ENCODE measurements at places on chromosomes 3 and 15.
A peak's percentile ranks its signal among the peaks of the same experiment; 100 is the strongest.

- DNase-seq, result no peak
Observed at GRCh38 chr3:53159156-53160060, 1.6 kb upstream of the PRKCD start.

- DNase-seq, result no peak
Observed at GRCh38 chr3:184596886-184597575, 35.4 kb downstream of the EPHB3 start.

DNA sequence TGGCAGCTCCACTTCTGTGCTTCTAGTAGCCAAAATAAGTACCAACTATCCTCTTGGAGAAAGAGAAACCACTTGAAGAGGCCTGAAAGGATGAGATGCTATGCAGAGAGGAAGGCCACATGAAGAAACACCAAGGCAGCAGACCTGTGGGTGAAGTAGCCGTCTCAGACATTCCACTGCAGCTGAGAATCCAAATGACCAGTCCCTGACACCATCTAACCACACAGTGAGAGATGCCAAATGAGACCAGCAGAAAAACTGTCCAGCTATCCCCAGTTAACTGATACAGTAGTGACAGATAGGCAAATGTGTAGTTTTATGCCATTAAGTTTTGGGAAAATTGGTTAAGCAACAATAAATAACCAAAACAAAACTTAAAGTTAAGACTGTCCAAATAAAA is 47.9 kb upstream of the ZSCAN2 start:
- DNase-seq, result no peak

DNA sequence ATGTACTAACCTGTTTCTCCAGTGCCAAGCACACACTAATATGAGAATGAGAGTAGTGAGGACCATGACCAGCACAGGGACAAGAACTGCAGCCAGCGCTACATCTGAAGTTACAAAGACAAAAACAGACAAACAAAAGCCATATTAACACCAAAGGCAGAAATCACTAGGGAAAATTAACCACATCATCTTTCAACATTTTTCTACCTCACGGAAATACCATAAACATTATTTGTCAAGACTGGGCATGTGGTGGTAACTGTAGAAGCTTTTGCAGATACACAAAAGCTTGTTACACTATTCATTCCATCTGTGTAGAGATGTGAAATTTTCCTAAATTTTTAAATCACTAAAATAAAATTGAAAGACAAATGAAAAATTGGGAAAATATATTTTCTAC is 44.9 kb downstream of the ST3GAL6 start:
- DNase-seq, result no peak

DNA sequence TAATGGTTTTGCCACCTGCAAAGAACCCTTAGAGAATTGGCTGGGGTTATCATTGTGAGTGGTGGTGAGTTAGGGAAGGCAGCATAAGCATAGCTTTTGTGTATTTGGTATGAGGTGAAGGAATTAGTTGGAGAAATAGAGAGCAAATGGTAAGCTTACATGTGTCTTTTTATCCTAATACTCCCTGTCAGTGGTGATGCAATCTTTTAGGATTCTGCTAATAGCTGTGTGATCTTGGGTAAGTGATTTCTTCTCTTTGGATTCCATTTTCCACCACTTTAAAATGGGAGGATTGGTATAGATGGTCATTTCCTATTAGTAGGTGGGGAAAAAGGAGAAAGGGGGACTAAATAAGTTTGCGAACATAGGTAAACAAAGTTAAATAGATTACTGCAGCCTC is 30.9 kb downstream of the PIAS1 start:
- no peak for DNase-seq

DNA sequence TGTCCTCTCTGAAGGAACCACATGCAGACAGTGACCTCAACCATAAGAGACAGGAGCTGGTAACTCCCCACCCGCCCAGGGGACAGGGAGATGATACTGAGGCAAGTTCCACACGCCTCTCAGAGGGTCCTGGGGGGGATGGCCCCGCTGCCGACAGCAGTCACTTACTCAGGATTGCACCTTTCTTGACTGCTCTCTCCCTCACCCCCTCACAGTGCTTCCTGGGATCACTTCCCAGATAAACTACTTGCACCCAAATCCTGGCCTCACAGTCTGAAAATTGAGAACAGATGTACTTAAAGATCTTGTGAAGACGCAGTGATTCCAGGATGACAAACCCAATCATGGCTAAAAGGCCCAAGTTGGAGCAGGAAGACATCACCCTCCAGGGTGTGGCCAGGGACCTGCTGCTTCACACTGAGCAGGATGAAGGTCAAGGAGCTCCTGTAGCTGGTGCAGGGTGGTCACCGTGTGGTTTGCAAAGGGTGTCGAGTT is 207.6 kb downstream of the ADAMTS17 start:
- no peak for DNase-seq

- no peak for DNase-seq
Observed at GRCh38 chr3:46987319-46987742, 7.9 kb downstream of the NBEAL2 start.

- no peak for DNase-seq
Observed at GRCh38 chr3:159840703-159841299, 147.8 kb upstream of the IL12A start.

DNA sequence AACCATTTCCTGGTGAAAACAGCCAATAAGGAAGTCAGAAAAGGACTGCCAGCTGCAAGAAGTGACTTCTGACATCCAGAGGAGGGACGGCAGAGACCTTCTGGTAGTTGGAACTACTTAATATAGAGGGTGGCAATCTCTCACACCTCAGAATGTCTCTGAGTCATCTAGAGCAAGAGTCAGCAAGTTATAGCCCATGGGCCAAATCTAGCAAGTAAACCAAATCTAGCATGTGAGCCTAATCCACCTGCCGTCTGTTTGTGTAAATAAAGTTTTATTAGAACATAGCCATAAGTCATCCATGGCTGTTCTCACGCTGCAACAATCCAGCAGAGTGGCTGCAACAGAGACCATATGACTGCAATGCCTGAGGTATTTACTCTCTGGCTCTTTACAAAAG is 160.5 kb upstream of the NR2E3 start:
- no peak for DNase-seq

DNA sequence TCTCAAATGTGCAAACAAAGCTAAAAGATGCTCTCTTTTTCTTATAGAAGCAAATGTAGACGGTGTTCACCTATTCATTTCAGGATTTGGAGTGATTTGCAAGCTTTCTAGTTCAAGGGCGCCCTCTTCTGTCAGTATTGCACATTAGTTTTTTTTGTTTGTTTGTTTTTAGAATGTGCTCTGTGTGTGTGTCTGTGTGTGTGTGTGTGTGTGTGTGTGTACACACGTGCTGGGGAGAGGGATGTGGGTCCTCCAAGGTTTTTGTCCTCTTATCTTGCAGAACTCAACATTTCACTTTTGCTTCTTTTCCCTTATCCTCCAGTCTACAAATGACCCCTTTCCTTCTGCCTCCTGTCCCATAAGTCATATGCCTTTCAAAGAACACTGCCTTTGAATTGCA is 23.5 kb downstream of the DNAH1 start:
- DNase-seq, result no peak

DNA sequence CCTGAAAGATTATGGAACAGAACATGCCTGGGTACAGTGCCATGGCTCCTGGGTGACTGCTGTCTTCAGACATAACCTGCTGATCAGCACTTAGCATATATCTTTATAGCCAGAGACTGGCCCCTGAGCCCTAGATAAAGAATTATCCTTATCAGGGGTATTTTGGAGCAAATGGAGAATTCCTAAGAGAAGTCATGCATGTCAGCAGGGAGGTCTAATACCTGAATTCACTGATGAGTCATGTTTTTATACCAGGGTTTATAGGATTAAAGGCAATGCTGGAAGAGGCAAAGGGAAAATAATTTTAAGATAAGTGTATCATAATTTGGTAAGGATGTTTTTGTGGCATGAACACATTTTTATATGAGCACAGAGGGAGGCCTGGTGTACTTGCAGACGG is 159.8 kb downstream of the ADAMTSL3 start:
- DNase-seq, result no peak

DNA sequence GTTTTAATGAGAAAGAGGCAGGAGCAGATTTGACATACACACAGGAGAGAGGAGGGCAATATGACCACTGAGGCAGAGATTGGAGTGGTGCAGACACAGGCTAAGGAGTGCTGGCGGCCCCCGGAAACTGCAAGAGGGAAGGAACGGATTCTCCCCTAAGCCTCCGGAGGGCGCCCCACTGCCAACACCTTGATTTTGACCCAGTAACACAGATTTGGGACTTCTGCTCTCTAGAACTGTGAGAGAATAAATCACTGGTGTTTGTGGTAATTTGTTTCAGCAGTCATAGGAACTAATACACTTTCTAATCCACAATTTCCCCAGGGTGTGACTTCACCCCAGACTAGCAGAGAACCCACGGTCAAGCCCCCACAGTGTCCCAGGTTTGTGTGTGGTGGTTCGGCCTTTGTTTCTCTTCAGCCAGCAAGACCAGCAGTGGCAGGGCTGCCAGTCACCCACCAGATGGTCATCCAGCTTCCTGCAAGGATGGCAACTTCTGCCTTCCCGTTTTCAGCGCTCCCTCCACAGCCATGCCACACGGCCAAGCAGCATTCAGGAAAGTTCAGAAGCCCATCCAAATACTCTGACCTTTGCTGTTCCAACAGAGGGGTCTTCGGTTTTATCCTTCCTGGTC is 23.6 kb upstream of the TSPAN3 start:
- DNase-seq, result no peak

- DNase-seq, result no peak
Observed at GRCh38 chr3:182740710-182741109, 52.6 kb upstream of the ATP11B start.

DNA sequence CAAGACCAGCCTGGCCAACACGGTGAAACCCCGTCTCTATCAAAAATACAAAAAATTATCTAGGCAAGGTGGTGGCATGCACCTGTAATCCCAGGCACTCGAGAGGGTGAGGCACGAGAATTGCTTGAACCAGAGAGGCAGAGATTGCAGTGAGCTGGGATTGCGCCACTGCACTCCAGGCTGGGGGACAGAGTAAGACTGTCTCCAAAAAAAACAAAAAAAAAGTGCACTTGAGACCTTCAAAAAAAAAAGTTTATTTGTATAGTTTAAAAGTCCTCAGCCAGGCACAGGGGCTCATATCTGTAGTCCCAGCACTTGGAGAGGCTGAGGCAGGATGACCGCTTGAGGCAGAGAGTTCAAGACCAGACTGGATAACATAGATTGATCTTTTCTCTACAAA is 2.1 kb downstream of the PBRM1 start:
- no peak for DNase-seq

DNA sequence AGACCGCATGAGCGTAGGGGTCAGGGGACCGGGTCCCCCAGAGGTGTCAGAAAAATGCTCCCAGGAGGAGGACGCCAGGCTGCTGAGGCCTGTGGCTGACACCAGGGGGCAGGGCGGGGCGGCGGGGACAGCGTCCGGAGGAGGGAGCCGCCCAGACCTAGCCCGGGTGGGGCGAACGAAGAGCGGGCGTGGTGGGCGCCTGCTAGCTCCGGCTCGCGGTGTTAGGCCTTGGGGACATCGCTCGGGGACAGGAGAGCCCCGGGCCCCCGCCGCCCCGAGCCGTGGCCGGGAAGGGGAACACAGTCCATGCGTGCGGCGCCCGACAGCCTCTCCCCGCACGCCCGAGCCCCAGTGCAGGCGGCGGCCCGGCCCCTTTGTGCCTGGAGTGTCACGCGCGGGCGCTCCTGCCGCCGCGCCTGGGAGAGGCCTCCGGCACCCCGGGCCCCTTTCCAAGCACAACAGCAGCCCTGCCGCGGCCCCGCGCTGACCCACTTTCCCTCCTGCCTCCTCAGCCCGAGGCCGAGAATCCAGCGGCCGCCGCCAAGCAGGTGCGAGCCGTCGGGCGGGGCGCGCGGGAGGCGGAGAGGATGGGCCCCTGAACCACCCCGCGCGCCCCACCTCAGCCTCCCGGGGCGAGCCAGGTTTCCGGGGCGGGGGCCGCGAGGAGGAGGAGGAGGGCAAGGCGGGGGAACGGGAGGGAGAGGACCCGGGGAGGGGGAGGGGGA is 111.0 kb upstream of the KLF13 start:
- DNase-seq, result peak; percentile 84

DNA sequence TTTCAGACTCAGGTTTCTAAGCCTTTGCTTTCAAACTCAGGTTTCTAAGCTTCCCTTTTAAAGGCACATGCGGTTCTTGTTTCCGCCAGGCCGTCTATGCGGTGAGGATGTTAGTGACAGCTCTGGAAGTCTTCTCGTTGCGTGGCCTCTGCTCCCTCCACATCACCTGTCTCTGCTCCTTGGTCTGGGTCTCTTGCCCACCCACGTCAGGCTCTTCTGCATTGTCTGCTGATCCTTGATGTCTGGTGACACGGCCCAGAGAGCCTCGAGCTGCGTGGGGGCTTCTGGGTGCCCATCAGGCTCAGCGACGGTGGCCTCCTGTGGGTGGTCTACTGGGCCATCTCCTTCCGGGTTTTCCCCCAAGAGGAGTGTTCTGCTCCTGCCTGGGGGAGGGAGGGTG is 30.5 kb downstream of the KLF13 start:
- no peak for DNase-seq

DNA sequence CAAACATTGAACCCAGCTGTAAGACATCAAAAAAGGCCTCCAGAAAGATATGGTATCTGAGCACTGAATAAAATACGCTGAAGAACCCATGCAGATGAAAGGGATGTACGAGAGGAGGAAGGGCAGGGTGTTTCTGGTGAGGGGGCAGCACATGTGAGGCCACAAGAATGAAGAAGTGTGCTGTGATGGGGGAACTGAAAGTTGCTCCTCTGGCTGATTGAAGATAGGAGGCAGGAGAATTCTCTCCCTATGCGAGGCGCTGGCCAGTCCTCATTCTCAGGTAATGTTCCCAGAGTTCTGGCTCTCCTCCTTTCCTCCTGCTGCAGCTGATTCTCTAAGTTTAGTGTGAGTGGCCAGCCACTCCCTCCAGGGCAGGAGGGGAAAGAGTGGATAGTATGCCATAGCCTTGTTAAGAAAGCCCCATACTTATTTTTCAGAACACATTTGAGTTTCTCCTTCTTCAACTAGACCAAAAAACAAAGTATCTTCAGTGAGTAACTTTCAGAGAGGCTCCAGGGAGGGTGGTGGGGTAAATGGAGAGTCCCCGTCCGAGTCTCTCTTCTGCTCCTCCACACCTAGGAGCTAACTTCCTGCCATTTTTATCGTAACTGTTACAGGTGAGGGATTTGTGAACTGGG is 26.9 kb upstream of the MYO1E start:
- no peak for DNase-seq

DNA sequence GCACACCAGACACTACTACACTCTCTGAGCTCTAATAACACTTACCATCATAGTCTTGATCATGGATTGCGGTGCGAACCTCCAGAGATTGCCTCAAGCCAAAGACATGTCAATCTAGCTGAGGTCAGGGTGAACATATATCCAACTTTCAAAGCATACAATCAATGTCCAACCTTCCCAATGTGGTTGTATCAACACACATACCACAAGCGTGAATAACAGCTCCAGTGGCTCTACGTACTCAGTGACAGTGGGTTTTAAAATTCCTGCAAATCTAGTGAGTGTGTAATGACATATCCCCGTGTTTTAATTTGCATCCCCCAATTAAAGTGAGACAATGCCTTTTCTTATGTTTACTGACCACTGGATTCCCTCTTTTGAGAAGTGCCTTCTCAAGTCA is 29.6 kb downstream of the SFMBT1 start:
- no peak for DNase-seq

DNA sequence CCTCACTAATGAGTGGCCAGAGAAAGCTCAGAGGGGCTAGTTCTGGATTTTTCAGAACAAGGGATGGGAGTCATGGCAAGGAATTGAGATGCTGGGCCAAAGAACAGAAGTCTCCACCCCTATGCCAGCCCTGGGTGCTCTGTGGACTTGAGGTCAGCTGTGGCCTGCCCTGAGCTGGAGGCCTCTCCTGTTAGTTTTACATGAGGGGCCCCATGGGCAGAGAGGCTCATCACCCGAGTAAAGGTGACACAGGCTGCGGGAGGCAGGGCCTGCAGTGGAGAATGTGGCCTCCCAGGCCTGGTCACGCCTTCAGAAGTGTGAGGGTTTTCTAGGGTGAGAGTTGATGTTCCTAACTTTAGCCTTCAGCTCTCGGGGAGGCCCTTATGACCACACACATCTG is 44.9 kb downstream of the ABHD5 start:
- no peak for DNase-seq

Data from stimulated activated naive CD4-positive, alpha-beta T cell treated with Interleukin-2 at 50 U/mL for 16 hours (primary cell).